Activated CD4-positive, alpha-beta T cell treated with anti-CD3 and anti-CD28 coated beads for 48 hours (primary cell): ENCODE measurements at places on chromosomes 6 and 20.

- no peak for DNase-seq
Observed at GRCh38 chr20:59250293-59250692, 50.1 kb upstream of the EDN3 start.

- DNase-seq: no peak
Observed at GRCh38 chr6:10202581-10202980, 212.3 kb downstream of the TFAP2A start.

DNA sequence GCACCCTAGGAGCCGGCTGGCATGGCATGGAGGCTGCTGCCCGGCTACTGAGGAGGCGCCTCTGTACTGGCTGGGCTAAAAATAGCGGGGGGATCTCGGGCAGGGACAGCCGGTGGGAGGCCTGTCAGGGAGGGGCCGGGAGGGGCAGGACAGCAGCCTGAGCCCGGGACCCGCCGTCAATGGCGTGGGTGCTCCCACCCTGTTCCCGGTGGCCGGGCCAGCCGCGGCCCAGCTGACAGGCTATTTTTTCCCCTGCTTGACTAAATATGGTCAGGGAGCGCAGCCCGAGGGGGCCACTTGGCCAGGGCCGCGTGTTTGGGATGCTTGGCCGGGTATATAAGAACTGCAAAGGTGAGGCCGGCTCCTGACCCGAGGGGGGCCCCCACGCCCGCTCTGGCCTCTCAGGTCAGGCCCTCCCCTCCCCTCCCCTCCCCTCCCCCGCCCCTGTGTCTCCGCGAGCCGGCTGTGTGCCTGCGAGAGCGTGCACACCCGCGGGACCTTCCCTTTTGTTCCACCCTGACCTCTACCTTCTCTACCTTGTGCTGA is 74.4 kb upstream of the GATA5 start:
- no peak for DNase-seq

DNA sequence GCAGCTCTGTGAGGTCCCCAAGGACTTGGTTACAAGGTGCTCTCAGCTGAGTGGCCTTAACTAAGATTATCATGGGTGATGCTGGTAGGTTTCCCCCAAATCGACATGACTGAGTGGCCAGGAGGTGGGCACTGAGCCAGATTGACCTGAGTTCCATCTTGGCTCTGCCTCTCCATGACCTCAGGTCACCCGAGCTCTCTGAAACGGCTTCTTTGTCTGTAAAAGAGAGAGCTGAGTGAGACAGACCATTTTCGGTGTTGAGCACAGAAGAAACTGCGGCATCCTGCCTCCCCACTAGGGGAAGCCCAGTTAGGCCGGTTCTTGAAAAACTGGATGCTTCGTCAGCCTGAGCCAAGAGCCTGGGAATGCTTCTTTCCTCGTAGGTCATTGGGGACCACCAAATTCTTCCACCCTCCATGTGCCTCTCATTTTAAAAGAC is 14.1 kb upstream of the STX16 start:
- DNase-seq: no peak

DNA sequence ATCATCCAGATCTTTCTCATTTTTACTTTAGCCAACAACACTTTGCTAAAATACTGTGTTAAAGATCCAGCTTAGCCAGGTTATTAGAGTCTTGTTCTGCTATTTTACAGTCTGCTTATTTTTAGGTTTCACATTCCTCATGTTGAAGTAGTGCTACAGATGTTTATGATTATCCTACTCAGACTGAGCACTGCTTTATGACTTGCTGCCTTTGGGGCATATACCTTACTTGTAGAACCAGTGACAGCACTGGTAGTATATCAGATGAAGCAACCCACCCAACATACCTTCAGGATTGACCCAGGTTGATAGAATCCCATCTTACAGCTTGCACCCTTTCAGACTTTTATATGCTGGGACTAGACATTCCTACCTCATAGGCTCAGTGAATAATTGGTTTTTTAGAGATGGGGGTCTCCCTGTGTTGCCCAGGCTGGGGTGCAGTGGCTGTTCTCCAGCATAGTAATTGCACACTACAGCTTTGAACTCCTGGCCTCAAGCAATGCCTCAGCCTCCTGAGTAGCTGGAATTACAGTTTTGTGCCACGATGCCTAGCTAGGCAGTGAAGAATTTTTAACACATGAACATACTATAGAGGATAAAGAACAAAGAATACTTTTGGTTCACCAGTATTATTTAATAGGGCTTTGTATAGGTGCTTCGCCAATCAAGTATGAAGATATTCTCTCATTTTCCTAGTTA is 63.8 kb upstream of the DYNLRB1 start:
- DNase-seq: no peak

- DNase-seq: no peak
Observed at GRCh38 chr6:167828325-167828956, 1.7 kb downstream of the AFDN start.

DNA sequence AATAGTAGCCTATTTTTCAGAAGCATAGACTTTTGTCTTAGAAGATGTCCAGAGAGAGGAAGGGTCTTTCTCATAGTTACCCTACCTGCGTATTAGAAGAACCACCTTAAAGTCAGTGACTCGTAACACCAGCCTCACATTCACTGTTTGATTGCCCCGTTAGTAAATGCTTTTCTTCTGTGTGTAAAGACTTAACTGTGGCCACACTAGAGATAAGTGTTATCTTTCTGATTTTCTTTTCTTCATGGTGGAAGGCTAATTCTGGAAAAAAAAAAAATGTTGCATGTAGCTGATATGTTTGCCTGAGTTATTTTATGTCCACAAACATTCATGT is 83.9 kb downstream of the SAMD3 start:
- no peak for DNase-seq

DNA sequence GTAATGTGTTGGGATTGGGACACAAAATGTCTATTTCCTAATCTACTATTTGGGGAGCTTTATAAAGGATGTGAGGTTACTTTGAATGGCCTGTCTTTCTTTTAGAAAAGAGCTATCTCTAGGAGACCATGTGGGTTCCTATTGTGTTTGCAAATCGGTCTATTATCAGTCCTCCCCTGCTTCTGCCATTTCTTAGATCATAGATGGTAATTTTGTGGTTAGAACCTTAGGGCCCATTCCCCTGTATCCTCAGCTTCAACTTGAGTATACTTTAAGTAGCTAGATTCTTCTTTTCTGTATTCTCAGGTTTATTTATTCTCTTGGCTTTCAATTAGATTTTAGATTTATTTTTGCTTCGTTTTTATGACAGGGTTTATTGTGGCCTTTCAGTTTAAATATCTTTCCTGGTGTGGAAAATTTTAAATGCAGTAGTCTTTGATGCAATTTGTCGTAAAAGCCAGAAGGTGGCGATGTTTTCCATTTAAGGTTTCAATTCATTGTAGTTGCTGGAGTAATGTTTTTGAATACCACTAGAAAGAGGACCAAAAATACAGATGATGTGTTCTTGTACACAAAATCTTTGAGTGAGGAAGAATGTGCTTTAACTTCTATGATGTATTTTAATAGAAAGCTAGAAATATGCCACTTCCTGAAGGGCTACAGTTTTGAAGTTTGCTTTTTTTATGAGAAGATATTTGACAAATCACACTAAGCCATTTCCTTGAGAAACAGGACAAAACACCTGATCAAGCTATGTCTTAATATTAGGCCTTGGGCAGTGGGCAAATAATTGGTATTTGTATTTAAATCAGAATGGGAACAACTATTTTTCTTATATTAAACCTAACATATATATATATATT is 20.3 kb downstream of the TBPL1 start:
- DNase-seq: no peak

DNA sequence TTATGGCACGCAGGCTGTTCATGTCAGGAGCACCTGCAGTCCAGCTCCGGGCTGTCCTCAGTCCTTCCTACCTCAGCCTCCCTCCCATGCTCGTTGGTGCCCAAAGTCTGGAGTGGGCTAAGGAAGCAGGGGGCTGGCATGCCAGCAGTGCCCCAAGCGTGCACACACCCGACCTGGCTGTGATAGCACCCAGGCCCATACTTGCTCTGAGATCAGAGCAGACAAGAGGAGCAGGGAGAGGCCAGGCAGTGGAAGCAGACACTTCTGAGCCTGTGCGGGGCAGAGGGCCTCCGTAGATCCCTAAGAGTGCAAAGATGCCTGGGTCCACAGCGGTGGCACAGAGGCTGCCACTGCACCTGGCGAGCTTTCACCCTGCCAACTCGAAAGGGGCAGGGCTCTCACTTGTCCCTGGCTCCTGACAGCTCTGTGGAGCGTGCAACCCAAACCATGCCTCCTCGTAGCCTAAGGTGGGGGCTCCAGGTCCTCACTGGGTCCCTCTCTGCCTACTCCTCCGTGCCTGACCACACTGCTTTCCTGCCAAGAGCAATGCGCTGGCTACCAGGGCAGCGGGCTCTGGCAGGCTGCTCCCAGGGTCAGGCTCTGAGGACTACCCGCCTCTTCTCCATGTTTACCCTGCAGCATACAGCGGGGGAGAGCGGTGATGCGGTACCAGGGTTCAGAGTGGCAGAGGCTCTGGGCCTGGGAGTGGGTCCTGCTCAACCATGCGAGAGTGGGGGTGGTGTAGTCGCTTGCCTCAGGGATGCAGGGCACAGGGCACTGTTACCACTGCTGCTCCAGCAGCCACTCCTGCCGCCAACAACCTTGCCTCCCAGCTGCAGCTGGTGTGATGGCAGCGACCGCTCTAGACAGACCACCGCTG is 59.5 kb downstream of the MANEA start:
- DNase-seq: no peak

GRCh38 chr20:21052686-21053001 is 53.5 kb downstream of the LINC00237 start:
- DNase-seq: no peak

DNA sequence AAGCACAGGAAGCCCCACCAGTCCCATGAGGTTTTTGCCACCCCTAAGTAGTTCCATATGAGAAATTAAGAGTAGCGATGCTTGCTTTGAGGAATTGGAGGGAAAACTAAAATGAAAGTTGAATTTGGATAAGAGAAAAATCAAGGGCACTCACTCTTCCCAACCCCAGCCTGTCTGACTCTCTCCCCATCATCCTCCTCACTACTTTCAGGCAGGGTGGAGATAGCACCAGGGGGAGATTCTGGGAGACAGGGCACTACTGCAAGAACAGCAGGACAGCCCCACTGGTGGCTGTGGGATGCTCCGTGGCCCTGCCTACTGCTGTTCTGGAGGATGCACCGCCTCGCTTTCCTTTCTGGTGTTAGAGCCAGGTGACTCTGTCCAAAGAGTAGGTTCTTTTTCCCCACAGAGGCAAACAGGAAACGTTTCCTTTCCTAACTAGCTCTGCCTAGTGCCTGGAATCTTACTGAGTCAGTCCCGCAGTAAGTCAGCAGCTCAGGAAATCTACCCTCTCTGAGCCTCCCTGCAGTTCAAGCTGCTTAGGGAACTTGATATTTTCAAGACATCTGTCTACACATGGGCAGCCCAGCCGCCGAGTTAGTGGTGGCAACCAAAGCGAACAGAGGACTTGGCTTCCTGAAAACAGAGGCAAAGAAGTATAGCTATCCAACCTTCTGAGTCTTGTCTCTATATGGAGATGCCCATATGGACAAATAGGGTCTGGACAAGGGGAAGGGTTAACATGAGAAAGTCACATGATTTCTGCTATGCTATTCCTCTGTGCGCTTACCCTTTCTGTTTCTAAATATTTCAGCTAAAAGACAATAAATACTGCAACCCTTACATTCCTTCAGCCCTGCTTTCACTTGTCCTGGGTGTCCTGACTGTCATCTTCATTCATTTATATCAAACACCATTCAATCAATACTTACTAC is 11.4 kb downstream of the HLA-E start:
- DNase-seq: no peak

DNA sequence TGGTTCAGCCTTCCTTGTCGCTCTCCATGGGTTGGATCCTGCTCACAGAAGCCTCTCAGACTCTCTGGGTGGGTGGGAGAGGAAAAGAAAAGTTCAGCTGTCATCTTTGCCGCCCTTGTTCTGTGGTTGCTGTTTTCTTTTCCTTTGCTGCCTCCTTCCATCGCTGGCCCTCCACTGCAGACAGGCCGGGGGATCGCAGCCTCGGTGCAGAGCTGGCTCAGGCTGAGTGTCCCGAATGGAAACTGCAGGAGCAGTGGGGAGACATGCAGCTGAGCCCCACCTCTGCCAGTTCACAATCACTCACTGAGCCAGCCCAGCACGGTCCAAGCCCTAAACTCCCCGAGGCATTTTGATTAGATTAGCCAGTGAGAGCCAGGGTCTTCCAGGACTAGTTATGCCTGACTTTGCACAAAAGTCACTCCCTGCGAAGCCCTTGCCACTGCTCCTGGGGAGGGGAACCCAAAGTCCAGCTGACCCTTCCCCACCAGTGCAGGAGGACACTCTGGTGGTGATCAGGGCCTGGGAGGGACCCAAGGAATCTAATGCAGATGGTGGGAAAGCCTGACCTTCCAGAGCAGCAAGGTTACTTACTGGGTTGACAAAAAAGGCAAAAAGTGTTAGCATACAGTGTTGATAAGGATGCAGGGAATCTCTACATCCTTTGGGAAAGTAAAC is 14.0 kb downstream of the NRN1 start:
- no peak for DNase-seq

- no peak for DNase-seq
Observed at GRCh38 chr6:106508834-106509233, 120.5 kb downstream of the RTN4IP1 start.

DNA sequence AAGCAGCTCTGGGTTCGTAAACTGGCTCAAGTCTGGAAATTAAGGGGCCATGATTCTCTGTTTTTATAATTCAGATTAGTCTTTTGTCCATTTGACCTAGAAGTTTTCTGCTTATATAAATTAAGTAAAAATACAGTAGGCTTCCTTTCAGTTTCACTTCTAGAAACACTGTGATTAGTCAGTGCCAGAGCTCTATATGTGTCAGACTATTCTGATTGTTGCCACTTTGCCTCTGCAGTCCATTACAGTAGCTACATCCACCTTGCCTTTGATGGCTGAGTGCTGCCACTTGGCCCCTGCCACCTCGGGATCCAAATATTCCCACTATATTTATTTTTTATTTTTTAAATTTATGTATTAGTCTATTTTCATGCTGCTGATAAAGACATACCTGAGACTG is 7.9 kb downstream of the ZC2HC1B start:
- DNase-seq: no peak

DNA sequence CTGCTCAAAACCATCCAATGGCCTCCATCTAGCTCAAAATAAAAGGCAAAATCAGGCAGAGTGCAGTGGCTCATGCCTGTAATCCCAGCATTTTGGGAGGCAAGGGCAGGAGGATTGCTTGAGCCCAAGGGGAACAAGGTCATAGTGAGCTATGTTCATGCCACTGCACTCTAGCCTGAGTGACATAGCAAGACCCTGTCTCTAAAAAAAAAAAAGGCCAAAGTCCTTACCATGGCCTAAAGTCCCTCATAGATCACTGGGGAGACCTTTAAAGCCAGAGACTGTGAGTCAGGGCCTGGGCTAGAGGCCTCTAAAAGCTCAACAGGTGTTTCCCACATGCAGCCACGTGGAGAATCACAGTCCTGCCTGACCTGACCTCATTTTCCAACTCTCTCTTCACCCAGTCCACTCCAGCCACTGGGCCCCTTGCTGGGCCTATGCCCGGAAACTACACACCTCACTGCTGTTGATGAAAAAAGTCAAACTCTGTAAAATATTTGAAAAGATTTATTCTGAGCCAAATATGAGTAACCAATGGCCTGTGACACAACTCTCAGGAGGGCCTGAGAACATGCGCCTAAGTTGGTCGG is 28.2 kb upstream of the TAB2 start:
- no peak for DNase-seq
